Caki2 (cell line): ENCODE measurements at places on chromosomes 3 and 15. TPM values are rescaled to one million over a fixed set of nuclear protein-coding genes. Genes with fewer than 3 reads are reported as not detected.
A peak's percentile ranks its signal among the peaks of the same experiment; 100 is the strongest.

GRCh38 chr15:50906954-50907600 is 1.4 kb upstream of the AP4E1 start:
- DNase-seq, result peak; percentile 57

- DNase-seq, result peak; percentile 14
Measured at GRCh38 chr15:70152070-70152480, 54.4 kb upstream of the TLE3 start.

GRCh38 chr15:99100245-99101173 is 4.4 kb upstream of the SYNM start:
- peak; percentile 61 for DNase-seq

GRCh38 chr3:142888481-142889211 is at the start of gene PCOLCE2:
Gene PCOLCE2, minus strand, starts transcription at chr3:142889083. Its CDS starts 187 bp downstream, at chr3:142888896.
- no peak for DNase-seq

Gene IMPG2
- total RNA-seq, result under 0.01 TPM in 1 of 2 replicates, not detected in the other

DNA sequence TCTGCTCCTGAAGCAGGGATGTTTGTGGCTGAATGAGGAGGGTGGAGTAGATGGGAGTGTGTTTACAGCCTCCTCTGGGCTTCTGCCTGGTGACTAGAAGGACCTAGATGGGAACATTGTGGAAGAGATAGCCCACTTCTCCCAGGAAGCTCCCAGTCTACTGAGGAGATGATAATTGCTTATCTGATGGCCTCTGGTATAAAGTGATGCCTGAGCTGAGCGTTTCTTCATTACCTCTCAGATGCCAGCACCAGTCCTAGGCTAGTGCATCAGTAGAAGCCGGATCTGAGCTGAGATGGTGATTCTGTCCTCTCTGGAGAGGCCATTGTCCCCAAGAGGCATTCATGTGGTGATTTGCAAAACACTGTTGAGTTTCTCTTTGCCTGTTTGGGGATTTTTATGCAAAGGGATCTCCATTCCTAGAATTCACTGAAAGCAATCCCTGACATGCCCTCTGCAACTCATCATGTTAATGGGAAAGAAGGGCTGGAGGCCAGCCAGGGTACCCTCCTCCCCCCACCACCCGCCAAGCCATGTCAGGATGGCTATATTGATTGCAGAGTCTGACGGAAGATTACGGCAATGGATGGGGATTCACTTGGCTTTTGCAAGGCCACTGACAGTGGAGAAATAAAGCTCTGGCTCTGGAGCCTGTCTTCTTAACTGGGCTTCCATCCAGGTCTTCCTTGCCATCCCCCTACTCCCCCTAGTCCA is 166.4 kb upstream of the ROPN1 start:
- no peak for DNase-seq

DNA sequence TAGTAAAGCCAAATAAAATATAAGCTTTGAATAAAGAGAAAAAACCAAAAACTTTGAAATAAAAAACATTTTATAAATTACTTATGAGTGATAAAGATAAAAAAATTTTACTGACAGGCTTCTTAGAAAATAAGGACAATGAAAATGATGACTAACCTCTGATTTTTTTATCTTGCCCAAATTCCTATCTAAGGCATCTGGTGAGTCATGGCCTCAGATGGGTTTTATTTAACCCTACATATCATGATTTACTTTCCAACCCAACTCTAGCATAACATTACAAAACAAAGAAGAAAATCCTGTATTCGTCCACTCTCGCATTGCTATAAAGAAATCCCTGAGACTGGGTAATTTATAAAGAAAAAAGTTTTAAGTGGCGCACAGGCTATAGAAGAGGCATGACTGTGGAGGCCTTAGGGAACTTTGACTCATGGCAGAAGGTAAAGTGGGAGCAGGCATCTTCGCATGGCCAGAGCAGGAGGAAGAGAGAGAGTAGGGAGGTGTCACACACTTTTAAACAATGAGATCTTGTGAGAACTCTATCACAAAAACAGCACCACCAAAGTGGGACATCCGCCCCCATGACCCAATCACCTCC is 152.1 kb downstream of the NEK10 start:
- no peak for DNase-seq

DNA sequence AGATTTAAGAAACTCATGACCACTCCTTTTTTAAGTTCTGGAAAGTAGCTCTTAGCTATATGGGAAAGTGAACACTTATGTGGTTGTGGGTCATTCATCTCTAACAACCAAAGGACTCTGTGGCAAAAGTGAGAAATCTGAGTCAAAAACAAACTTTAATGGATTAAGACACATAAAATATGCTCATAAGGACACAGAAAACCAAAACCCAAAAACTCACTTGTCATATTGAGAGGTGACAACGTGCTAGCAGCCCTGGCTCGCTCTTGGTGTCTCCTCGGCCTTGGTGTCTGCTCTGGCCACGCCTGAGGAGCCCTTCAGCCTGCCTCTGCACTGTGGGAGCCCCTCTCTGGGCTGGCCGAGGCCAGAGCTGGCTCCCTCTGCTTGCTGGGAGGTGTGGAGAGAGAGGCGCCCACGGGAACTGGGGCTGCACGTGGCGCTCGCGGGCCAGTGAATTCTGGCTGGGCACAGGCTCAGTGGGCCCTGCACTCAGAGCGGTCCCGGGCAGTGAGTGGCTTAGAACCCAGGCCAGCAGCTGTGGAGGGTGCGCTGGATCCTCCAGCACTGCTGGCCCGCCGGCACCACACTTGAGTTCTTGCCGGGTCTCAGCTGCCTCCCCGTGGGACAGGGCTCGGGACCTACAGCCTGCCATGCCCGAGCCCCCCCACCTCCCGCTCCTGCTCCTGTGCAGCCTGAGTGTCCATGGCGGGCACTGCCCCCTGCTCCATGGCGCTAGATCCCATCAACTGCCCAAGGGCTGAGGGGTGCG is 30.3 kb upstream of the SKIL start:
- DNase-seq, result no peak

- no peak for DNase-seq
Measured at GRCh38 chr3:16337856-16338540, 73.0 kb downstream of the OXNAD1 start.

DNA sequence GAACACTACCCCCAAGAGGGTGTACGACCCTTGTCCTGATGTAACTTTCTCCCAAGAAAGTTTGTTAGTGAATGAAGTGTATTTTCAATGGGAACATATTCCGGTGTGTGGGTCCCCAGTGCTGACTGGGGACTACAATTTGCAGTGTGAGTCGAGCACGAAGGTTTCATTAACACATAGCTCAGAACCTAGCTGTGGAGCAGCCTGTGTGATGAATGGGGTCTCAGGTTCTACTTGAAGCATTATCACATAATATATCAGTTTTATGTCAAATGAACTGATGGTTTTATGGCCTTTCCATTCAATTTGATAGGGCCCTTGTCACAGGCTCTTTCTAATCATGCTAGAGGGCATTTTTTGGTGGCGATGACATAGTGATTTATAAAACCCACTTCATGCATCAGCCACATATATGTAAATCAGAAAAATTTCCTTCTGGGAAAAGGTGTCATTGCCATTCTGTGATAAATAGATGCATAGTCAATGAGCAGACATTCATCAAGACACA is 44.1 kb downstream of the RETNLB start:
- no peak for DNase-seq

DNA sequence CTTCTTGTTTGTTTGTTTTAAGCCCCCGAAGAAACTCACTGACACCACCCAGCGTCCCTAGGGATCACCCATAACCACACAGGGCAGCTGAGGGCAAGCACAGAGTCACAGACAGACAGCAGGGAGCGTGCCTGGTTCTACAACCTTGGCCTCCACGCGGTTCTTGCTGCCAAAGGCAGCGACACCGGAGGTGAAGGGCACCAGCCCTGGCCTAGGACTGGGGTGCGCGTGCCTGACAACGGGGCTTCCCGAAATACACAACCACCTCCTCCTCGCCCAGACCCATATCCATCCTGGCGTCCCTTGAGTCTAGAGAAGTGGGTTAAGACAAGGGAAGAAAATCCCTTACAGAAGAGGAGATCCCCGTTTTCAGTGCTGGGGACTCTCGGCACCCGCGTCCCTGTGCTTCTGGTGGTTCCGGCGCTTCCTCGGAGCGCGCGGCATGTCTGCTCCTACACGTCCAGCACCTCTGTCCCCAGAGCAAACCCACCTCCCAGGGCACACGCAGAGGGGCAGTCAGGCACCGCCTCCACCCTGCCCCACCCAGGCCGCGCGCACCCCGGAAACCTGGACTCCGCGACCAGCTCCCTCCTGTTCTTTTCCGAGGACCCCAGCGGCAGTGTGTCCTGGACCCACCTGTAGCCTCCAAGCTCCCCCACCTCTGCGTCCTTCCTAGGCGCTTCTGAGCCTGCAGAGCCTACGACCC is 911 bp downstream of the RFTN1 start:
- DNase-seq, result no peak

Gene CPA3
- not detected in 2 replicates for total RNA-seq

- no peak for DNase-seq
Measured at GRCh38 chr15:74712311-74712710, 13.0 kb downstream of the CYP1A1 start.

Gene MB21D2
- 3.3 and 9.2 TPM in 2 replicates for total RNA-seq

DNA sequence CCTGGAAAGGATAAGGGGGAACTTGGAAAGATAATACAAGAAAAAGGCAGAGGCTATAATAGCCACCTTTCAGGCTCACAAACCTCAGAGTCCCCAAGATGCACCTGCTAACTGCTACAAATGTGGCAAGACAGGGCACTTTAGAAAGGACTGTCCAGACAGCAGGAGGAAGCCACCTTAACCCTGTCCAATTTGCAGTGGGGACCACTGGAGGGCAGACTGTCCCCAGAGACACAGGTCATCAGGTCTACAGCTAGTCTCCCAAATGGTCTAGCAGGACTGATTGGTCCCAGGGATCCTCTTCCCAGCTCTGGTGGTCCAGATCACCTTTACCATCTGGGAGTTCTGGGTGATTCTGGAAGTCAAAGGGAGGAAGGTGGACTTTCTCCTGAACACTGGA is 882.5 kb upstream of the GBE1 start:
- DNase-seq, result no peak

- DNase-seq, result no peak
Measured at GRCh38 chr3:132829101-132829500, 106.9 kb upstream of the NPHP3 start.

DNA sequence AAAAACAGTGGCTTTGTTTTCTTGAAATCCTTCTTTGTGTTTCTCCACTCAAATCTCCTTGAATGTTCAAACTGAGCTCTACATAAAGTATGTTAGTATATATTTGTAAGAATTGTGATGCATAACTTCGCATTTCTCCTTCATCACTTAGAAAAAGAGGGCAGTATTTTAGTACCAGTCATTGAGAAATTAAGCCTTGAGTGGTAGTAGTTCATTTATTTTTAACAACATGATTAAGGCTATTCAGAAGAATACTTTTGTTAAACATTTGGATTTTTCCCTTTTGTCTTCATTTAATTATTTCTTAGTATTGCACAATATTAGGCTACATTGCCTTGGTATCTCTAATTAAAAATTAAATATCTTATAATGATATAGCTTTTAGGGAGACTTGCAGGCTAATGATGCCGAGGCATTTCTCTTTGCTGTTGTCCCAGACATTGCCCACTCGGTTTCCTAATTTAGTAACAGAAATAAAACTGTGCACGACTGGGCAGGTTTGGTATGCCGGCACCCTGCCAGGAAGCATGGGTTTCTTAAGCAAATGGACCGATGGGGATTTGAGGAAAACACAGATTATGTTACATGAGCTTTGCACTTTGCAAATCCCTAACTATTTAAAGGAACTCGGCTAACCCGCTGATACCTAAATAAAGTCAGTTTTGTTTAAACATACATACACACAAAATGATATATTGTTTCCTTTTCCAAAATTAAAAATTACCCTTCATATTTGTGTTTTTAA is 54.7 kb downstream of the LRRC28 start:
- DNase-seq, result no peak

DNA sequence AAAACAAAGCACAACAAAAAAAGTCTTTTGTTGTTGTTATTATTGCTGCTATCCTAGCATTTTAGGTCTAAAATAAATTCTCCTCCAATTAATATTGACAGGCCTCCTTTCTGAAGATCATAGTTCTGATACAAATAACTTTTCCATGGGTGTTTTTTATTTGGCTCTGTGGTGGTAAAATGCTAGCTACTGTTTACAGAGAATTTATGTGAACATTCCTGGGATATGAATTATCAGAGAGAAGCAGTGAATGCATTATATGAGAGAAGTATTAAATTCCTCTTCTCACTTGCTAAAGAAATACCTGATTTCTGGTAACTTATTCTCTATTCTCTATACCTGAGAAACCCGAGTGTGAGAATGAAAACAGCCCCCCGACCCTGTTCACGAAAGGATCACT is 57.5 kb upstream of the TMCO5A start:
- no peak for DNase-seq

DNA sequence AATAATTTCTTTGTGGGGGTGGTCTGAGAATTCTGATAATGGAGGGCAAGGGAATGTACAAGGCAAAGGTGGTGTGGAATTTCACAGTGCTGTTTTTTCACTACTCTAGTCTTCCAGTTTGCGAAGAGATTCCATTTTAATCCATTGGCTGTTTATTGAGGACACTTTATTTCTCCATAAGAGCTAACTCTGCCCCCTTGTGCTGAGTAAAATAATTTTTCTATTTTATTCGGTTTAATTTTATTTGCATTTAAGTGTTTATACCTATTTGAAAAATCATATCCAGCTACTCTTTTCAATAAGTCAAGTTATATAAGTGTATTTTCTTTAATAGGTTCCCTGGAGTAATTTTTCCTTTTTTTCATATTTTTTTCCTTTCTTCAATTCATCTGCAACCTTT is 840.1 kb downstream of the TUSC7 start:
- DNase-seq, result no peak

GRCh38 chr15:34001536-34001935 is 33.2 kb downstream of the CHRM5 start:
- DNase-seq, result no peak

- DNase-seq, result no peak
Measured at GRCh38 chr15:92074646-92075045, 221.1 kb downstream of the SLCO3A1 start.

- no peak for DNase-seq
Measured at GRCh38 chr3:52188556-52188955, 9.4 kb upstream of the ALAS1 start.

DNA sequence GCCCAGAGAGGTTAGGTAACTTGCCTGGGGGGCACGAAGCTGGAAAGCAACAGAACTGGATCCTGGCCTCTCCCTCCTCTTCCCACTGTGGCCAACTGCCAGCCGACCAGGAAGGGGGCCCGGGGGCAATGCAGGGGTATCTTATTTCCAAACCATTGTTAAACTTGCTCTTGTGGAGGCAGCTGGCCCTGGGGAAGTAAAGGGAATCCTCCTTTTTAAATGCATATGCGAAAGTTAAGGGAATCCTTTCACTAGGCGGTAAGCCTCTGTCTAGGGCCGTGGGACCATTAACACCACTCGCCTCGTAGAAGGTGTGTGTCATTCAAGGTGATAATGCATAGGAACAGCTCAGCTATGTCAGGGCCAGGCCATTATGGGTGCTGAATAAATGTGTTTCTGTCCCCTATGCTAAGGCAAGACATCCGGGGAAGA is 68.6 kb downstream of the ST6GAL1 start:
- no peak for DNase-seq

DNA sequence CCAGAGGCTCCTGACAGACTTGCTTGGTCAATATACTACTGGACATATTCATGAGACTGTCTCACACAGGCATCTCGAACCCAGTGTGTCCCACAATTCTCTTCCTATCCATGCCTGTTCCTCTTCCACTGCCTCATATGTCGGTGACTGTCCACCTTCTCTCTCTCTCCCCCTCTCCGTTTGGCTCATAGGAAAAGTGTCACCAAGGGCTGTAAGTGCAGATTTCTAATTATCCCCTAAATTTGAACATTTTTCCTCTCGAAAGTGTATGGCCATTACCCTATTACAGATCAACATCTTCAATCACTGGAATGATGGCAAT is 22.5 kb upstream of the MUC20 start:
- no peak for DNase-seq

Gene PCLAF
- 73.7 and 79.2 TPM in 2 replicates for total RNA-seq

Gene ALG1L2
- not detected in 2 replicates for total RNA-seq
